Right cardiac atrium (tissue), 5 donors: ENCODE measurements at places on chromosomes 7 and 10. TPM values are rescaled to one million over a fixed set of nuclear protein-coding genes. Genes with fewer than 3 reads are reported as not detected.

The AKR1C4 gene
- polyA plus RNA-seq, result not detected

The FAM25A gene
- polyA plus RNA-seq, result not detected

The RAPGEF5 gene
- 8.7 TPM for polyA plus RNA-seq

The BICC1 gene
- 5.2 TPM for polyA plus RNA-seq

The SLC26A3 gene
- polyA plus RNA-seq, result 0.07 TPM

The UNCX gene
- polyA plus RNA-seq, result not detected

The CC2D2B gene
- polyA plus RNA-seq, result 0.77 TPM

The SFMBT2 gene
- polyA plus RNA-seq, result 3.3 TPM

The ENTPD7 gene
- 0.70 TPM for polyA plus RNA-seq

The COL28A1 gene
- polyA plus RNA-seq, result 4.3 TPM

The CLRN3 gene
- polyA plus RNA-seq, result not detected

The C7orf57 gene
- not detected for polyA plus RNA-seq

The GHRHR gene
- not detected for polyA plus RNA-seq

The CYP3A4 gene
- polyA plus RNA-seq, result 0.16 TPM

The RPEL1 gene
- not detected for polyA plus RNA-seq

The KIFBP gene
- 29.2 TPM for polyA plus RNA-seq

The ETV1 gene
- 12.9 TPM for polyA plus RNA-seq

The WDFY4 gene
- 0.57 TPM for polyA plus RNA-seq
